ENCODE measurements at places on chromosomes 4 and X.
A peak's percentile ranks its signal among the peaks of the same experiment; 100 is the strongest.

GRCh38 chr4:32789026-32789608, 2068.9 kb downstream of the PCDH7 start:
- DNase-seq: no peak

GRCh38 chr4:145823743-145824142, 114.9 kb downstream of the ZNF827 start:
- DNase-seq: no peak

GRCh38 chr4:8199594-8200301, 658 bp downstream of the SH3TC1 start:
- no peak for DNase-seq

GRCh38 chr4:140151699-140152012, 2.3 kb downstream of the MAML3 start:
- peak; percentile 96 for DNase-seq

DNA sequence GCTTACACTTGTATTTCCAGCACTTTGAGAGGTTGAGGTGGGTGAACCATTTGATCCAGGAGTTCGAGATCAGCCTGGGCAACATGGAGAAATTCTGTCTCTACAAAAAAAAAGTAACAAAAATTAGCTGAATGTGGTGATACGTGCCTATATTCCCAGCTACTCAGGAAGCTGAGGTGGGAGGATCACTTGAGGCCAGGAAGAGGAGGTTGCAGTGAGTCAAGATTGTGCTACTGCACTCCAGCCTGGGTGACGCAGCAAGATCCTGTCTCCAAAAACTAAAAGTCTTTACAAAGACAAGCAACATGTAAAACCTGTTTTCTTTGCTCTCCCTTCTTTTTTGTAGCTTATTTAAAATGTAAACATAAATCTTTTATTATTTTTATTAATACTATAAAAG, 1156.1 kb downstream of the FAT4 start:
- DNase-seq: no peak

DNA sequence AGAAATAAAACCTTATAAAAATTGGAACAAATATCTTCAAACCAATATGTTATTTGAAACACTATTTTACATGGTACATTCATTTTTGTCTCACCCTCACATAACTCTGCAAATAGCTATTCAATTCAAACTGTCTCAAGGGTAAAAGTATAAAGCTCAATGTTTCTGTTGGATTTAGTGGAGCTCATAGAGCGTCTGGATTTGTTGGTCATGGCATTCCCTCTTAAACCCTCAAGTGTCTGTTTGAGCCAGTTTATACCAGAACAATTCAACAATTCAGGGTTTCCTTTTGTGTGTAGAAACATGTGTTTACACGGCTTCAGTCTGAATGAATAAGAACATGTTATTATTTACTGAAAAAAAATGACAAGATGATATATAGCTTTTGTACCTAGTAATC, 161.6 kb downstream of the PCDH18 start:
- DNase-seq: no peak

GRCh38 chr4:128703948-128704347, 105.6 kb upstream of the JADE1 start:
- no peak for DNase-seq

GRCh38 chrX:78945186-78945912, at the start of gene P2RY10:
Gene P2RY10, plus strand, starts transcription at chrX:78945391. Its CDS starts 15,130 bp downstream, at chrX:78960521.
- DNase-seq: no peak

DNA sequence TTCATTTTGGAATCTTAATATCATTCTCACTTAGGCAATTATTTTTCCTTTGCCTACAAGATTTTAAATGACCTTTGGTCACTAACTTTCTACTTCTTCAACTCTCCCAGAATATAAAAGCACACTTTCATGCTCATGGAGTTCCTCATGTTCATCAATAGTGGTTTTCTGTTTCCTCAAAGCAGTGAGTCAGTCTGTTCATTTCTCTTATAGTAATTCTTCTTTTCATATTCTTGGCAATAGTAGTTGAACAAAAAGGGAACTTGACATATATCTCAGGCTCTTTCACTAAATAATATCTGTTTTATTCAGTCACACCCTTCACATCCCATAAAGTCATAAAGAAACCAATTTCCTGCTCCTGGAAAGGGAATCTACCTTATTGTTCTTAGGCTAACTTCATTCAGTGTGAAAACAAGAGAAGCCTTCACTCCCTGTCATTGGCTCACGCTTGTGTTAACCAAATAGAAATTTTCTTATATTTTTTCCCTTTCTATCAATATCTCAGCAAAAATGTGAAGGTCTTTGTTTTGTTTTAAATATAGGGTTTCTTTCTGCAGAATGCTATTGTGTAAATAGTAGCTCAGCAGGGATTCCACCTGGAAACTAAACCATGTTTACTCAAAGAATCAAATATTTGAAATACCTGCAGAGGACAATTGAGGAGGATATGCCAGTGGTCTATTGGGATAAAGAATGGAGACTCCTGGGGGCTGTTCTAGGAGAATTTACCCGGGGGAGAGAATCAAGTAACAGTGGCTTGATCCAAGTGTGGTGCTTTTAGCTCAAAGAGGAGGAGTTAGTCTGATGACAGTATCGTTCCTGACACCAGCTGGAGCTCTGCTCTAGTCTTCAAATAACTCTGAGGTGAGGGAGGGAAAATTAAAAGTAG, 13.4 kb upstream of the TNIP3 start:
- DNase-seq: no peak

DNA sequence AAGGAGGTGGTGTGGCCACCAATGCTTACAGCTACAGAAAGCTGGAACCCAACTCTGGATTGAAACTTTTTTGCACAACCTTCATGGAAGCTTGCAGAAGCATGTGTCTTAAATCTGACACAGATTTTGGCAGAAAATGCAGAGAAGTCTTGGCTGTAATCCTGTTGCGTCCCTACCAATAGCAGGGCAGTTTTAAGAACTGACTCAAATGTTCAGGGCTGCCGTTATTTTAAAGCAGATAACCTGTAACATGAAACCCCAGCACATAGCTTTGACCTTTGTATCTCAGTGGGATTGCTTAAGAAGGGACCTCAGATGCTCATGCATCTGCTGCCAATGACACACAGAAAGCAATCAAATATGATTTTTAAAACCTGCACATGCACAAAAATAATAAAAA, at the start of gene VEGFD:
Gene VEGFD (minus strand): TSS at position 110 of the 400 bp plus-strand sequence. CDS start 467 bp downstream, outside the sequence.
- peak; percentile 59 for DNase-seq

- no peak for DNase-seq
Measured at GRCh38 chrX:74104356-74105015, 199.5 kb upstream of the ZCCHC13 start.

- DNase-seq: no peak
Measured at GRCh38 chr4:134089885-134090284, 111.7 kb downstream of the PABPC4L start.

GRCh38 chrX:136162827-136163570, 15.7 kb downstream of the FHL1 start:
- DNase-seq: peak; percentile 36

DNA sequence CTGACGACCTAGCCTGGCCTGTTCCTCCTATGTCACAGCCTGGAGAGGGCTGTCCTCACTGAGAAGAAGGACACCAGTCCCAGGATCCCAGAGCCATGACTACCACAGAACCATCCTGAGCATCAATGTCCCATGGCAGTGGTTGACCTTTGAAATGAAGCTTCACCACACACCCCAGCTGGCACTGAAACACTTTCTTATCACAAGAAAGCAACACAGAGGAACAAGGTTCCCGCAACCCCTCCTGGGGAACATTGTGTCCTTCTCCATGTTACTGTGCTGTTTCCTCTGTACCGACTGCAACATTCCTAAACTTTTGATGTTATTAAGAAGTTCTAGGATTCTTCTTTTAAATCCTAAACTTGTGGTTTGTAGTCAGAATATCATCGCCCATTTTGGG, 21.2 kb upstream of the FAM156A start:
- no peak for DNase-seq

- DNase-seq: no peak
Measured at GRCh38 chr4:37802068-37802666, 24.3 kb upstream of the PGM2 start.

- no peak for DNase-seq
Measured at GRCh38 chr4:87884976-87885549, 52.3 kb downstream of the MEPE start.

DNA sequence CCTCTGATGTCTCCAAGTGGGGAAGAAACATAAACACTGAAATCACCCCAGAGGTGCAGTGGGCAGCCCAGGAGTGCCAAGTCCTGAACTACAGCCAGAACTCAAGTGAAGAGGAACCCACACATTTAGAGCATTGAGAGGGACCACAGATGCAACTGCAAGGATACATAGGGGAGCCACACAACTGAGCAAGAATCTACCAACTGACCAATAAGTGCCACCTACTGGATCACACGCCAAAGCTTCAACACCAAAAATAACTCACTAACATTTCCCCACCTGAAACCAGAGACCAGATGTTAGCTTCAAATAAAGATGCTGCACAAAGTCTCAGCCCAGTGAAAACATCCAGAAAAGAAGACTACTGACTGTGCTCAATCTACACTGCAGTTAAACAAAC, 276.7 kb upstream of the GRIA3 start:
- no peak for DNase-seq

- no peak for DNase-seq
Measured at GRCh38 chrX:96841325-96841724, 42.4 kb upstream of the RPA4 start.
